ENCODE measurements at places on chromosomes 2 and 18.
A peak's percentile ranks its signal among the peaks of the same experiment; 100 is the strongest.

DNA sequence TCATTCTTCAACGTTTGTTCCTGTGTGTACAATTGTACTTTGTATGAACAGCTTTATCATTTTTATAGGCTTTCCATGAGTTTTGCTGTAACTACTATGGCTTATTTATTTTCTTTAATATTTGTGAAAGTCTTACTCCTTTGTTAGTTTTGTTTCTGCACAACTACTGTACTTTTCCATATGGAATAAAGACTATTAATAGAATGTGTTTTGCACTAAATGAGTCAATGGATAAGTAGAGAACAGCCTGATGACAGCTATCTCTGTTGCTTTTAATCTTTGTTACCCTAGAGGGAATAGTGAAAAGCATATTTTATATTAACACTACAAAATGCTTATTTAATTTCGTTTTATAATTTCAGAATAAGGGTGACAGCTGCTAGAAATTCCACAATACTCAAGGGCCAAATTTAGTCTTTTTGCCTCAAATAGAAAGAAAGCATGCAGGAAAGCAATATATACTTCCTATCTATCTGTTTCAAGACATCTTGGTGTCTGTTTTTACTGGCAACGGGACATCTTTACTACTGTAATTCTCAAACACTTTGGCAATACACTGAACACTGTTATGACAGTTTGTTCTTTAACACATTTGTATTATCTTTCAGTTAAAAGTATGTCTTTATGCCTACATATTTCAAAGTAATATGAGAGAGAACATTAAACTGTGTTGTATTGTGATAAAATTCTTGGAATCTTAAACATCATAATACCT lies 53.9 kb downstream of the WDSUB1 start:
- peak; percentile 13 for DNase-seq

DNA sequence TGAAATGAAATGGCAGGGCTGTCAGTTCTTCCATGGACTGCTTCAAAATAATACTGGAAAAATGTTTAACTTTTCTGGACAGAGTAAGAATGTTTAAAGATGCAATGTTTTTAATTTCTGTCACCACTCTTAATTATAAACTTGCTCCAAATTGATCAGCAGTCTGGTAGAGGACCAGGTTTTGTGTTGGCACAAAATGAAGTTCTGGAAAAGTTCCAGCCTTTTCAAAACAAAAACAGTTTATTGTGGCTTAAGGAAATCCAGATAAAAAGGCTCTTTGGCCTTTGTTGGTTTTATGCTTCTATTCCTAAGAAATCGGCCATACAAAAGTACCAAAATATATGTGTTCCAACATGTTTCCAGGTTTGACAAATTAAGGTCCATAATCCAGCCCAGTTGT lies 48.8 kb downstream of the PTRHD1 start:
- no peak for DNase-seq

DNA sequence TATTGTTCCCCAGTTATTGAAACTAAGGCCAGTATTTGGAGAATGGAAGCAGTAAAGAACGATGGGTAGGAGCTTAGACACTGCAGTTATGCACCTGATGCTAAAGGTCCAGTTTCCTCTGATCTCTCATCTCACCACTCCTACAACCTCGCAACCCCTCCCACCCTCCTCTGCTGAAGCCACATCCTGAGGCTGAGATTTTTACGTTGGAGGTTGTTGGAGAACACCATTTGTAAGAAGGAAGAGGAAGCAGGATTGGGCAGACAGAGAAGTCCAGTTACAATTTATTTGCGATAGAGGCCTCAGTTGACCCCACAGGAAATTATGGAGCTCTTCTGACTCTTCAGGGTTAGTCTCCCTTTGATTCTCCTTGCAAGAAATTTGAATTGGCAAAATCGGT lies 54.3 kb upstream of the NDUFV2 start:
- DNase-seq, result no peak

GRCh38 chr2:120384486-120385354 lies 38.8 kb downstream of the INHBB start:
- no peak for DNase-seq

DNA sequence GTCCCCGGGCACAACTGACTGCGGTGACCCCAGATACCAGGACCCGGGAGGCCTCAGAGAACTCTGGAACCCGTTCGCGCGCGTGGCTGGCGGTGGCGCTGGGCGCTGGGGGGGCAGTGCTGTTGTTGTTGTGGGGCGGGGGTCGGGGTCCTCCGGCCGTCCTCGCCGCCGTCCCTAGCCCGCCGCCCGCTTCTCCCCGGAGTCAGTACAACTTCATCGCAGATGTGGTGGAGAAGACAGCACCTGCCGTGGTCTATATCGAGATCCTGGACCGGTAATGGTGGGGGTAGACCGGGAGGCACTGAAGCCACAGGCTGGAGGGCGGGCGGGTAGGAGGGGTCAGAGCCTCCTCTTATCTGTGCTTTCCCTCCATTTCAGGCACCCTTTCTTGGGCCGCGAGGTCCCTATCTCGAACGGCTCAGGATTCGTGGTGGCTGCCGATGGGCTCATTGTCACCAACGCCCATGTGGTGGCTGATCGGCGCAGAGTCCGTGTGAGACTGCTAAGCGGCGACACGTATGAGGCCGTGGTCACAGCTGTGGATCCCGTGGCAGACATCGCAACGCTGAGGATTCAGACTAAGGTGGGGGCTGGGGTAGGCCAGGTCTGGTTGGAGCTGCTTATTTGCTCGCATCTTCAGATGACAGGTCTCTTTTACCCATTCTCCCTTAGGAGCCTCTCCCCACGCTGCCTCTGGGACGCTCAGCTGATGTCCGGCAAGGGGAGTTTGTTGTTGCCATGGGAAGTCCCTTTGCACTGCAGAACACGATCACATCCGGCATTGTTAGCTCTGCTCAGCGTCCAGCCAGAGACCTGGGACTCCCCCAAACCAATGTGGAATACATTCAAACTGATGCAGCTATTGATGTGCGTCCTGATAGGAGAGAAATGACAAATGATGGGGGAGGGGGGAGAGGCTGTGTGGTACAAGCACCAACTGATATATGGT lies 780 bp downstream of the HTRA2 start:
- DNase-seq, result peak; percentile 41

DNA sequence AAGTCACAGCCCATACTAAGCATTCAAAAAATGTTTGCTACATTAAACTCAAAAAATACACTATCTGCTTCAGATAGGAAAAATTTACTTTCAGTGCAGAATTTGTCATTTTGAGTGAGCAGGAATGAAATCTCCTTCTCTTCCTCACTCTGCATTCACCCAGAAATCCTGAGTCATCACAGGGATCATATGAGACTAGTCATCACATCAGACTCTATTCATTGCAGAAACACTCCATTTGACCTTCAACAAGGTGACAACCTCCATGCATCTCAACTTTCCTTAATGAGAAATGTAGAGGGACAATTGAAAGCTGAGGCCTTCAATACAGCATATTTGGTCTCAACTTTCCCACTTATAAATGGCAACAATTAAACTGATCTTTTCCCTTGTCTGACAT lies 130.4 kb upstream of the CYP26B1 start:
- peak; percentile 33 for DNase-seq

All from fibroblast of lung (primary cell).